ENCODE measurements at places on chromosomes 5 and 9.

- peak; percentile 94 for DNase-seq
Measured at GRCh38 chr9:136882109-136882946, 4.0 kb upstream of the TRAF2 start.

GRCh38 chr9:122354536-122355199, 16.2 kb upstream of the PTGS1 start:
- DNase-seq: no peak

DNA sequence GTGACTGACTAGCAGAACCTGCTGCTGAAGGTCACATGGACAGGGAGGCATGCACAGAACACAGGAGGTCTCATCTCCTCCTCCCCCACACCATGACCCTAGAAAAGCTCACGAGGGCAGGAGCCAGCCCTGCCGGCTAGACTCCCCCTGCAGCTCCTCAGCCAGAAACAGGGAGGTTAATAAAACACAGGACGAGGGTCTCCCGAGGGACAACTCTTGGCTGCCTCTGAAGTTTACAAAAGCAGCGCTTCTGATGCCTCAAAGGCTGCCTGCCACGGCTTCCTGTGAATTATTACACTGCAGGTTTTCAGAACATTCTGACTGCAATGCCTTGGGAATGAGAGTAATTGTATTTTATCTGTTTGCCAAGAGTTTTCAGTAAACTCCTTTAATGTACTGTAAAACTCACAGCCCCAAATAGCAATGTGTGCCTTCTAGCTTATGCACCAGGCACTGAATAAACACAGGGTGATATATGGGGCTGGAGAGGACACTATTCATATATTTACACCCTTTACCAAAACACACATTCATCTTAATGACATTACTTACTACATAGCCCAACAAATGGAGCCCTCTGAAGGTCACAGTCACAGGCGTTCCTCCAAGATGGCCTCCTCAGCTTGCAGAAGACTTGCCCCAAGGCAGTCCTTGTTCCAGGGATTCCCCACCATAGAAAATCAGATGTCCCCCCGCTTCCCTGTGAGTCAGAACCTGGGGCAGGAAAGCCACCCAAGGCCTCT, 83.7 kb downstream of the C5orf15 start:
- no peak for DNase-seq

DNA sequence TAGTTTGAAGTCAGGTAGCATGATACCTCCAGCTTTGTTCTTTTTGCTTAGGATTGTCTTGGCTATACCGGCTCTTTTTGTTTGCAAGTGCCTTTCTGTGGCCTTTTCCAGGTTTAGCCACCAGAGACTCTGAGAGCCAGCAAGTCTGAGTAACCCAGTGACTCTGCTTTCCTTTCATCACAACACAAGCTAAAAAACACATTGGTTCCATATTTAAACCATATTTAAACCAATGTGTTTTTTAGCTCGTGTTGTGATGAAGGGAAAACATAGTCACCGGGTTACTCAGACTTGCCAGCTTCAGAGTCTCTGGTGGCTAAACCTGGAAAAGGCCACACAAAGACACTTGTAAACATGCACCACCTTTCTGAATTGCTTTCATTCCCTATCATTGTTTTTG, 493.3 kb downstream of the NTRK2 start:
- no peak for DNase-seq

GRCh38 chr9:136962701-136963248, 10.7 kb downstream of the LCN12 start:
- no peak for DNase-seq

DNA sequence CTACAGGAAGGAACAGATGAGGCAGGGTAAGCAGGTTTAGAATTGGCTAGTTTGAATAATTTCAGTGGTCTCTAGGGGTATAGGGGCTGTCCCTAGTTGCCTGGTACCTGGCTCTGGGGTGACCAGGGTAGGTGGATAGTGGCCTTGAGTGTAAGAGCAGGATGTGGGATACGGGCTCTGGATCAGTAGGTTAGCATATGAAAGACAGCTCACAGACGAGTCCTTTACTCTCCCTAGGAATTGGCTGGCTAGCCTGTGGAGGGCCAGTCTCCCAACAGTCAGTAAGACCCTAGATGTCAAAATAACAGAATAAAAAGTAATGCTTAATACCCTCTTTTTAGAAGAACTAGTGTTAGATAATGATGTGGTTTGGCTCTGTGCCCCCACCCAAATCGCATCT, 16.6 kb upstream of the C9orf152 start:
- no peak for DNase-seq

DNA sequence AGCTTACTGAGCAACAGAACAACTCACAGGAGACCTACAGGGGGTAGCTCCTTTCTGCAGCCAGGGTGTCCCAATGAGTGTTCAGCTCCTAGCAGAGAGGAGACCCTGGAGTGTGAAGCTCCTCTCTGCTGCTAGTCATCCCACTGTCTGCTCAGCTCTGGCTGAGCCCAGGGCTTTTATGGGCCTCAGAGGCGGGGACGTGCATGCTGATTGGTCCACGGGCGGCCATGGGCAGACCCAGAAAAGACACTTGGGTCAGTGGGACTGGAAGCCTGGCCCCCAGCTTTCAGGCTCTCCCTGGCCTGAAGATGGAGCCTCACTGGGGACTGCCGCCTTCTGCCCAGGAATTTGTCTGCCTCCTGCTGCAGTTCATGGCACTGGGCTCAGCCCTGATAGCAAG, 40.6 kb downstream of the TSPAN17 start:
- no peak for DNase-seq

DNA sequence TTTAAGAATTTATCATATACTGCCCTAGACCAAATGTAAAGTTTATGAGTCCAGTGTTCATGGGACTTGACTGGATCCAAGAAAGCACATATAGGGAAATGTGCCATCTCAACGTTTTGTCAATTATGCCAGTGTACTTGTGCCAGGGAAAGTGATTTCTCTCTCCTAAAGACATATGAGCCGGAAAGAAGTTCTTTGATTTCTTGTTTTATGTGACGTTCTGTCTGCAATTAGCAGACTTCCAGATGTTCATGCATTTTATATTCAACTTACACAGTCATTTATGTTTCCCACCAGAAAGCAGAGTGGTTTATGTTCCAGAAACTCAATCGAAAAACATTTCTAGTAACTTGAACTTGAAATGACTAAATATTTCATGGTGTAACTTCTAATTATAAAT, 203.8 kb downstream of the FAM170A start:
- no peak for DNase-seq

DNA sequence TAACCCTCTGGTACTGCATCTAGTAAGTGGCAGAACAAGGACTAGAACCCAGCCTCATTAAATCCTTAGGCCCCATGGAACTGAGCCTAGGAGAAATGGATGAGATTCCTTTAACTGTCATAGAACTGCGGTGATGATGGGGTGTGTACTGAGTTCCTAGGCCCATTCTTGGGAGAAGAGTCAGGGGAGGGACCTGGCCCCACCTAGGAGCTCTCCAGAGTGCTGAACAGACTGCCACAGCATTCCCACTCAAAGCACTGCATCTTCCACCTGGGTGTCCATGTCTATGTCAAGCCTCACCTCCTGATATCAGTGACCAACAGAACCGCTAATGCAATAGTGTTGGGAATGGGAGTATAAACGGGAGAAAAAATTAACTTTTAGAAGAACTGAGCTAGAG, 36.6 kb downstream of the TTLL11 start:
- no peak for DNase-seq

GRCh38 chr9:117545846-117546245, 131.0 kb upstream of the ASTN2 start:
- DNase-seq: no peak

DNA sequence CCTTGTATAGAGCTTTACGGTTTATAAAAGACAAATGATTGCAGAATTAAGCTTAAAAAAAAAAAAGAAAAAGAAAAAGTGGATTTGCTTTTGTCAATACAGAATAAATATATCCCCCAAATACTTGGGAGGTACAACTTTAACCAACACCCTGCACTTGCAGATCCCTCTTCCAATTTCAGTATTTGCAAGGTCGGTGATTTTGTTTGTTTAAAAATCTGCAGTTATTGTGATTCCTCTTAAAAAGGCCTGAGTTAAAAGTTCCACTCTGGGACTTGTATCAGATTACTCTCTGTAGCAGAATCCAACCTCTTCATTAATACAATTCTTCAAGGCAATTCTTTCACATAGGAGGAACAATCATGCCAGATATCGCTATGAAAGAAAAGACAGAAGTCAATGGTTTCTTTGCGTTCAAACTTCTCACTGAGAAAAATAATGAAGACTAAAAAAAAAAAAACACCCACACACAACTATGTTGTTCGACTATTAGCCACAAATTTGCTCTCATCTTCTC, 400.9 kb downstream of the EBF1 start:
- DNase-seq: no peak

- no peak for DNase-seq
Measured at GRCh38 chr5:16901021-16901644, 35.0 kb downstream of the MYO10 start.

DNA sequence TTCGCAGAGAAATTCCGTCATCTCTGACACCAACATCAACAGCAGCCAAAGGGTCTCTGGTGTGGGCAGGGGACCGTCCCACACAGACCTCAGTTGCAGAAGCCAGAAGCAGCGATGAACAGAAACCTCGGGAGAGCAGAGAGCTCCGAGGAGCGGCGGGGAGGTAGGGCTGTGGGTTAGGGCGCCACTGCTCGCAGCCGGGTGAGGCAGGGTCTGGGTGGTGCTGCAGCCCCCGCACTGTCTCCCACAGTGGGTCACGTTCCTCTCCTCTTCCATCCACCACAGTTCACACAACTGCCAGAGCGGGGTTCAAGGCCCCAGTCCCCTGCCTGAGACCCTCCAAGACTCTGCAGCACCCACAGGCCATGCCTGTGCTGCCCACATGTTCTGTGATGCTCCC, 99.9 kb downstream of the OLFM1 start:
- DNase-seq: no peak

GRCh38 chr9:34612788-34613390, 992 bp upstream of the RPP25L start:
- peak; percentile 62 for DNase-seq

- DNase-seq: peak; percentile 40
Measured at GRCh38 chr9:137705443-137705863, 86.6 kb downstream of the EHMT1 start.

DNA sequence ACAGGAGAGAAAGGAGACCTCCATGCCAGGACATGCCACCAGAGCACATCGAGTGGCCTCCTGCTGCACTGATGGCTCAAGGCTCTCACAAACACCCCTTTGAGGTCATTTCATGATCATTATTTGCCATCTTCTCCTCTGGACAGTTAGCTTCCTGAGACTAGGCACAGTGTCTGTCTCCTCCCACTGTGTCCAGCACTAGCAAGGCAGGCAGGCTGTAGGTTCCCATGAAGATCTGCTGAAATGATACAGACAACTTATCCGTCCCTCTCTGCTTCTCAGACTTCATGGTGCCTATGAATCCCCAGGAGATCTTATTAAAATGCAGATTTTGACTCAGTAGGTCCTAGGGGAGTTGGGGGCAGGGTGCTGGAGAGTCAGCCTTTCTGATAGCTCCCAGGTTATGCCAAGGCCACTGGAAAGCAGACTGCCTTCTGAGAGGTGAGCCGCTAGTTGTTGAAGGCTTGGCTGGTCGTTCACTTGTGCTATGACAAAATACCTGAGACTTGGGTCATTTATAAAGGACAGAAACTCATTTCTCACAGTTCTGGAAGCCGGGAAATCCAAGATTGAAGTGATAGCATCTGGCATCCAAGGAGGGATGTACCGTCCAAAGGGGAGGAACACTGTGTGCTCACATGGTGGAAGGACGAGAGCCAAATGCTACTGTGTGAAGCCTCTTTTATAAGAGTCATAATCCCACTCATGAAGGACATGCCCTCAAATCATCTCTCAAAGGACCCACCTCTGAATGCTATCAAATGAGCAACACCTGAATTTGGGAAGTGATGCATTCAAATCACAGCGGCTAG, 183.4 kb downstream of the SPOCK1 start:
- DNase-seq: no peak

DNA sequence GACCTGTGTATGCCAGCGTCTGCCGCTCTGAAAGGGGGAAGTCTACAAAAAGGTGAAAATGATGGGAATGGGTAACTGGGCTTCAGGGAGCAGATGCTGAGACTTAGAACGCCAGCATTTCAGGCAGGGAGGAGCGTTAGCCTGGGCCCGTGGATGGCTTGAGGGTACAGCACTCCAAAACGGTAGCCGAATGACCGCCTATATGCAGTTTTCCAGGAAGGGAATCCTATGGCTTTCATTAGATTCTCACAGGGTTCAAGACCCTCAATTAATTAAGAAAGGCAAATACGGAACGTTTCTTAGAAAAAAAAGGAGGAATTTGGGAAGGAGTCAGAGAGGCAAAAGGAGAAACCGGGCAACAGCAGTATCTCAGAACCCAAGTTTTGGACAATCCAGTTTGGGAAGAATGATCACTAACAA, 639 bp downstream of the AMACR start:
- DNase-seq: no peak

DNA sequence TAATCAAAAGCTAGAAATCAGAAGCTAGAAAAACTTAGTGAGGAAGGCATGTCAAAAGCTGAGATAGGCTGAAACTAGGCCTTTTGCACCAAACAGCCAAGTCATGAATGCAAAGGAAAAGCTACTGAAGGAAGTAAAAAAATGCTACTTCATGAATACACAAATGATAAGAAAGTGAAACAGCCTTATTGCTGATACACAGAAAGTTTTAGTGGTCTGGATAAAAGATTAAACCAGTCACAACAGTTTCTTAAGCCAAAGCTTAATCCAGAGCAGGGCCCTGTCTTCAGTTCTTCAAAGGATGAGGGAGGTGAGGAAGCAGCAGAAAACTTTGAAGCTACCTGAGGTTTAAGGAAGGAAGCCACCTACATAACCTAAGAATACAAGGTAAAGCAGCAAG, 102.5 kb upstream of the SH3GL2 start:
- no peak for DNase-seq

- DNase-seq: no peak
Measured at GRCh38 chr9:38010918-38011704, 57.9 kb downstream of the SHB start.

GRCh38 chr5:111231119-111231518, 6.9 kb downstream of the CAMK4 start:
- no peak for DNase-seq

DNA sequence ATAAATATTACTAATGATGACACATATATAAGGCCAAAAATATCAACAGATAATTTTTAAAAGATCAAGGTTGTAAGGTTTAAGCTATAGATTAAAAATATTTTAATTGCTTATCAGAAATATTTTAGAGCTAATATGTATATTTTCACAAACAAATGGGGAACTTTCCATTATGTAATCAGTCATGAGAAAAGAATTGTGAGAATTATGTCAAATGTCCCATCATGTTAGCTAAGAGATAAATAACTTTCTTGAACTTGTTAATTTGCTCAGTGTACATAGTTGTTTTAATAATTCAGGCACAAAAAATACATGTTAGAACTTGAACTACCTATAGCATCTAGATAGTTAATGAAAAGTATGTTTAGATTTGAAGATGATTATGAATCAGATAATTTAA, 67.7 kb downstream of the SYK start:
- DNase-seq: no peak

DNA sequence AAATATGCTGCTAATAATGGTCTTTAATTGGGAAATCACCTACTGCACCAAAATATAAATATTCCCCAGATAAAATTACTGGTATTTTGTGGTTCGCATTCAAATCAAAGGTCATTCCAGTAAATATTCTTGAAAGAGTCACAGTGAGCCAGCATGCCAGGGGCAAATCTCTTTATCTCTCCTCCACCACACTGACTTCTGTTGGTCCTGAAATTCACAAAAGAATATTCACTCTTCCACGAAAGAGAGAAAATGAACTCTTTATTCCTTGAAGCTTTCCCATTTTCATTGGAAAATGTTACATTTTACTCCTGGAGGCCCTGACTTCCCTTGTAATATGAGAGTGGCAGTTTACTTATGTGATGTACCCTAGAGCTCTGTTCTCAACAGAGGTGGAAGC, 39.7 kb downstream of the ZNF366 start:
- no peak for DNase-seq

GRCh38 chr5:25688156-25688555, 1043.4 kb upstream of the CDH10 start:
- no peak for DNase-seq

Measured in stimulated activated CD4-positive, alpha-beta T cell treated with anti-CD3 and anti-CD28 coated beads, Interleukin-1b, Interleukin-23, amount 100 ng/mL, for 48 hours (primary cell).